Naive B cell (primary cell): ENCODE measurements at places on chromosomes 6 and 20.

GRCh38 chr20:42609618-42610017, 580.1 kb downstream of the PTPRT start:
- no peak for DNase-seq

GRCh38 chr6:48628316-48628715, 517.3 kb upstream of the PTCHD4 start:
- DNase-seq: no peak

DNA sequence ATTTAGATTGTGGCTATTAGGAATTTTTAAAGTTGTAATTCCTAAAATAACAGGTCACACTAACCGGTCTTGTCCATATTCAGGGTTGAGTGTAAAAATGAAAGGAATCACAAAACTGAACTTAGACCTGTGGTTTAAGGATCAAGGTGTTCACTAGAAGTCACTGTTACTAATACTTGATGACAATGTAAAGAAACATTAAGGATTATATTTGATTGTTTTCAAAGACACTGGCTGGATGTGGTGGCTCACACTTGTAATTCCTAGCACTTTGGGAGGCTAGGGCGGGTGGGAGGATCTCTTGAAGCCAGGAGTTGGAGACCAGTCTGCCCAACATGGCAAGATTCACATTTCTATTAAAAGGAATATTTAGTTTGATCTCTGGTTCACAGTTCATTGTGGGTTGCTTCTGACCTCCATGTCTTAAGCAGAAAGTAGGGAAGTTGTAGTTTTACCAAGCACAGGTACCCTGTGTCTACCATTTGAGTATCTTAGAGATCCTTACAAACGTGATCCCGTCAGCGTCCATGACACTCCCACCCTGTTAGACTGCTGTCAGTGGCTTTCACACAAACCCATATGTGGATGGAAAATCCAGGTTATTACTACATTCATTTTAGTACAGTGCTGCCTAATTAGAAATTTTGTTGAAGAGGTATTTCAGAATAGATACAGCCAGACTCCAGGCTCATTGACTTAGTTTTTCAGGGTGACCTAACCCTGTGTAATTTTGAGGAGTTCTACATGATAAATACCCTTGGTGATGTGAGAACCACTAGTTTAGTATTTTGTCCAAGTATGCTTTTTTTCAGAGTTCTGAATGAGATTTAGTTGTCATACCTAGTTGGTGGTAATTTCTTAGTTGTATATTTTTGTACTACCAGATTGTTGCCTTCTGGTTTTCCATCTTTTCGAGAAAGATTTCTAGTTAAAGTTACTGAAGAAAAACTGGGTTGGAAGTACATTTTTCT, 10.2 kb downstream of the SRSF3 start:
- no peak for DNase-seq

DNA sequence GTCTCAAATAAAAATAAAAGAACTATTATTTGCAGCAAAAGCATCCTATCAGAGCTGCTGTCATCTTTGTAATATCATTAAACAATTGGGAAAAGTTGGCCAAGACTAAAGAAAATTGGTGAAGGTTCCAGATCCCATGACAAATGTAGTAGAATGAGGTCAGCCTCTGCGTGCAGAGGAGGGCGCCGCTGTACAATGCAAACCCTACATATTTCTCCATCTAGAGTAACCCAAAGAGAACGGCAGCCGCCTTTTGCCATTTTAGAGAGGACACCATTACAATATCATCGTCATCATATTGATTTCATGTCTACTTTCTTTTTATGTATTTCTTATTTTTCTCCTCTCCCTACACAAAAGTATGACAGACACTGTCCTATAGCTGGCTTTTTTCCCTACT, 59.5 kb downstream of the ZMYND8 start:
- no peak for DNase-seq

- DNase-seq: no peak
Measured at GRCh38 chr6:87718662-87719433, 16.8 kb upstream of the AKIRIN2 start.

- DNase-seq: no peak
Measured at GRCh38 chr6:97053643-97054411, 129.3 kb downstream of the KLHL32 start.

GRCh38 chr6:161836643-161837448, 563.0 kb upstream of the AGPAT4 start:
- DNase-seq: no peak

- no peak for DNase-seq
Measured at GRCh38 chr6:161266513-161267230, 7.2 kb downstream of the AGPAT4 start.

GRCh38 chr20:10863337-10864060, 189.7 kb upstream of the JAG1 start:
- DNase-seq: no peak

- DNase-seq: peak; percentile 84
Measured at GRCh38 chr20:45320948-45321595, 13.0 kb upstream of the MATN4 start.

DNA sequence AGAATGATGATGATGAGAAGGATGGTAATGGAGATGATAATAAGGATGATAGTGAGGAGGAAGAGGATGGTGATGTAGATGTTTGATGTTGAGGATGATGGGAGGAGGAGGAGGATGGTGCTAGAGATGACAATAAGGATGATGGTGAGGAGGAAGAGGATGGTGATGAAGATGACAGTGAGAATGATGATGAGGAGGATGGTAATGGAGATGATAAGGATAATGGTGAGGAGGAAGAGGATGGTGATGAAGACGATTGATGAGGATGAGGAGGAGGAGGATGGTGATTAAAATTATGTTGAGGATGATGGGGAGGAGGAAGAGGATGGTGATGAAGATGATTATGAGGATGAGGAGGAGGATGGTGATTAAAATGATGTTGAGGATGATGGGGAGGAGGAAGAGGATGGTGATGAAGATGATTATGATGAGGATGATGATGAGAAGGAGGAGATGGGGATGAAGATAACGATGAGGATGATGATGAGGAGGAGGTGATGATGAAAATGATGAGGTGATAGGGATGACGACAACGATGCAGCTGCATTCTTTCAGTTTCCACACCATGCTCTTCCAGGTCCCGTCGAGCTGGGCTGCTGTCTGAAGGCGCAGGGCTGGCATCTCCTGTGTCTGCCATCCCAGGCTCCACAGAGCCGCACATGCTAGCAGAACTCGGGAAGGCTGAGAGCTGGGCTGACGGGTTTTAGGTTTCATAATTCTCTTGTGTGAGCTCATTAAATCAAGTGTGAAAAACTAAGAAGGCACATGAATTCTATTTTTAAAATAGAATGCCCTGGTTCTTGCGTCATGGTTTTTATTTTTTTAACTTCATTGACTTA, 274.9 kb downstream of the SMOC2 start:
- DNase-seq: no peak

DNA sequence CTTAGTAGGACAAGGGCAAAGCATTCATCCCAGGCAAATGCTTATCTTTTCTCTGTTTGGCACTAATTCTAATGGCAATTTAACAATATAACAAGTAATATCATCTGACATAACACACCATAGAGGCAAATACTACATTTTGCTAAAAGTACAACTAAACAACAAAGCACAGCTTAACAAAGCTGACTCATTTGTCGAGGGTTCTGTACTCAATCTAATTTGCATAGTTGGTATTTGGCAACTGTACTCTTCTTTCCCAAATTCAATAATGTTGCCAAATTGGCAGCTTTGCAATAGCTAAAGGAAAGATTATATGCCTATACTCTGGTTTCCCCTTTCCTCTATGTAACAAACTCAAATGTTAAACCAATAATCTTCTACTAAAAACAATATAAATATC, 461.0 kb downstream of the PKHD1 start:
- no peak for DNase-seq

DNA sequence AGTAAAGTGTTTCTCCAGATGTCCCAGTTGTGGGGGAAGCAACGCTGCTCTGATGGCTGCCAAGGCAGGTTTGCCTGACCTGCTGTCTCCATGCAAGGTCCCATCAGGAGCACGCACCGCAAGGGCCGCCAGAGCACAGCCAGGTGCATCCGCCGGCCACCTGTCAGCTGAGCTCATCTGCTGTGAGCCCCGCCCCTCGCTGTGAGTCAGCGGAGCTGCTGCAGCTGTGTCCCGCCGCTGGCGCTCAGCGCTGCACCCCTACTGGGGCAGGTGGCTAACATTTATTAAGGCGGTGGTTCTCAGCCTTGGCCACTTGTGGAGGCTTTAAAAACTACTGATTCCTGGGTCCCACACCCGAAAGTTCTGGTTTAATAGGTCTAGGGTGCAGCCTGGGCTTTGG, 225.7 kb downstream of the UST start:
- DNase-seq: peak; percentile 71

DNA sequence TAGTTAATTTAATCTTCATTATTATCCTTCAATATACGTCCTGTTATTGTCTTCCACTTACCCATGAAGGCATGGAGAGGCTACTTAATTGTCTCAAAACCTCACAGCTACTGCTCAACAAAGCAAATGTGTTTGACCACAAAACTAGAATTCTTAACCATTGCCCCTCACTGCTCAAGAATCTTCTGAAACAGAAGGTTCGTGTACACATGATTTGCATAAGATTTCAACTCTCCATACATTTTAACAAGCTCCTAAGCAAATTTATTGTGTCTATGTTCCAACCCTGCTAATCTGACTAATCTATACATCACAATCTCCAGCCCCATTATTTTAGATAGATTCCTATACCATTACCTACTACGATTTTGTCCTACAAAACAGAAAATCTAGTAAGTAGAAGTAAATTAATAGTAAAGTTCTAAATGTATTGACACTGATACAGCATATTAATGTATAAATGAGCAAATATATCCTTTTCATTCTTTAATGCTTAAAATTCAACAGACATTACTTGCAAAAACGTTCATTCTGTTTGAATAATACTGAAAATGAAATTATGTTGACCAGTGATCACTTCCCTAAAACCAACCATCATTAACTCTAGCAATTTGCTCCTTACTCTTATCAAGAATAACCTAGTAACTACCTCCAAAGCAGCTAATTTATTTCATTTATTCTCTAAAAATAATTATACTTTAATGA, 89.7 kb upstream of the RNF217 start:
- no peak for DNase-seq

DNA sequence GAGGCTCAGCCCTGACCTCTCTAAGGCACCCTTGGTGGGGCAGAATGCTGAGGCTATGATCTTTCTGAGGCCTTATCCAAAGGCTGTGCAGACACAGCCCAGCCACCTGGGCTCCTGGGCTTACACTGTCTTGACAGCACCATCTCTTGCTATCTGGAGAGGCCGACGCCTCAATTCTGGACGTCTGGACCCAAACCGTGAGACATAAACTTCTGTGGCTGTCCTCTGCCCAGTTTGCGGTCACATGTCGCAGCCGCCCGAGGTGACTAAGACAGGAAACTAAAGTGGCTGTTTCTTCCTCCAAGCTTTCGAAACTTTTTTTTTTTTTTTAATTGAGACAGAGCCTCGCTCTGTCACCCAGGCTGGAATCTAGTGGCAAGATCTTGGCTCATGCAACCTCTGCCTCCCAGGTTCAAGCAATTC, 49.3 kb downstream of the PRR18 start:
- DNase-seq: no peak

- DNase-seq: no peak
Measured at GRCh38 chr6:12733876-12734275, 17.3 kb downstream of the PHACTR1 start.

DNA sequence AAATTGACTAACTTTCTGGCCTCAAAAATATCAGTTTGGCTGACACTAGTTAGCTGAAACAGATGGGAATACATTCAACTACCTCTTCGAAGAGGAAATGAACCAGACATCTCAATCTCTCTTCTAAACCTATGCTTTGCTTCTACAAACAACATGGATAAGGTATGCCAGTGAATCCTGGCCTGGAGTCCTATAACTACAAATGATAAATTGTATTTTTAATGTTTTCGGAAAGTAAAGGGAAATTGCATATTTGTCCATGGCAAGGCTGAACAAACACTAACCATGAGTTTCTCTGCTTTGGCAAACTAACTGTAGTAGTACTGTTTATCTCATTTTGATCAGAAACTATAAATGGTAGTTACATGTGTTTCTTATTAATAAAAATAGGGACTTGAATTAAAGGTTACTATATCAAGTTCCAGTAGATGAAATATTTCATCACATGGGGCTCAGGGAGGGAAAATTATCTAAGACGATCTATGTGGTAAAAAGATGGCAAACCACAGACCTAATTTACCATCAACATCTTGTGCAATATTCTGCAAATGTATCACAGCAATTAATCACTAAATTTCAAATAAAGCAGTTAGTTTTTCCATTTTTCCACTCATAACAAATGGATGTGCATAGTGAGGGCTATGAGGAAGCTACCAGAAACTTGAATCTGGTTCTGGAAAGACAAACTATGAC, 76.8 kb downstream of the COL12A1 start:
- no peak for DNase-seq

DNA sequence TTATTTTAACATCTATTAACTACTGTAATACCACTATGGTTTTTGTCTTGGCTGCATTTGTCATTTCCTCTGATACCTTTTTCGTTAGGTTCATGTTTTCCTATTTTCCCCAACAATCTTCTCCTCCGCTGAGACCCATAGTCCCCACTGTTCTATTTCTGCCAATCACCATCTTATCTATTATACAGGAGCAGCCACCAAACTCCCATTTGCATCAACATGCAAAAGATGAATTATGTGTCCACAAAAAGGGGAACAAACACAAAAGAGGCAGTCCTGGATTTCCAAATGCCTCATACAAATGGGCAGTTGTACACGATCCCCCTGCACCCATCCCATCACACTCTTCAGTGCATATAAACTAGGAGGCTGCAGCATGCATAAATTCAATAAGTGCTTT, 121.7 kb upstream of the MYLIP start:
- DNase-seq: no peak
